ENCODE measurements at places on chromosomes 5 and 9. TPM values are rescaled to one million over a fixed set of nuclear protein-coding genes. Genes with fewer than 3 reads are reported as not detected.

GRCh38 chr5:123778641-123779040 lies 266.7 kb downstream of the CSNK1G3 start:
- DNase-seq, result no peak

DNA sequence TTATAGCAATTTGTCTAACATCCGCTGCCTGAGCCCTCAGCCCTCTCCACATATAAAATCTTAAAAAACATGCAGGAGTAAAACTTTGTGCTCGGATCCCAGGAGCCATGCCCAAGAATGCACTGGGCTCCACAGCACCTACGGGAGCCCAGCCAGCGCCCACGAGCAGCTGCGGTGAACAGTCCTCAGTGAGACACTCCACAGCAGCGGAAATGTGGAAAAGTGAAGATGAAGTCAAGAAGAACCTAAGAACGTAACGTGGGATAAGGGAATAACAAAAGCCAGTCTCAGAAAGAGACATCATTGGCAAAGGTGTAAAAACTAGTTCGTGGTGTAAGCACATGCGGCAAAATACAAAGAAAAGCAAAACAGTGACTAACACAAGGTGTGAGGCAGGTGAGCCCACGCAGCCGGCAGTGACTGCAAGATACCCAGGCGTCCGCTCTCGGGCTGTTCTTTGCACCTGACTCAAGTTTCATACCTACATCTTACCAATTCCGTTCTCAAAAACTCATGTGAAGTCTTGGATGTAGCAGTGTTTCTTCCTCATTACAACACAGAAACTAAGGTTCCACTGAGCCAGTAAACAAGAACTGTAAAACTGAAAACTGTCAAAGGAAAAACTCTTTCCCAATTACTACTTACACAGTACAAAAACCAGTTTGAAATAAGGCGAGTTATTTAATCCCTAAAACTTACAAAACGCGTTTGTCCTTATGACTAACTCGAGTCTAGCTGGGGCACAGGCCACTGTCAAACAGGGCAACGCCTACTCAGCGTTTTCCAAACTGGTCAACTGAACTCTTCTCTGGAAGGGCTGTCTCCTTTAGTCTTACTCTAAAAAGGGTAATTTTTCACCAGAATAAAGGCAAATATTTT lies 1.7 kb downstream of the CAMSAP1 start:
- no peak for DNase-seq

IFNK gene
- not detected for total RNA-seq

GRCh38 chr5:88602584-88602983 lies 280.4 kb downstream of the MEF2C start:
- peak; percentile 2 for DNase-seq

PPIC gene
- 4.2 TPM for total RNA-seq

IZUMO3 gene
- total RNA-seq, result not detected

DNA sequence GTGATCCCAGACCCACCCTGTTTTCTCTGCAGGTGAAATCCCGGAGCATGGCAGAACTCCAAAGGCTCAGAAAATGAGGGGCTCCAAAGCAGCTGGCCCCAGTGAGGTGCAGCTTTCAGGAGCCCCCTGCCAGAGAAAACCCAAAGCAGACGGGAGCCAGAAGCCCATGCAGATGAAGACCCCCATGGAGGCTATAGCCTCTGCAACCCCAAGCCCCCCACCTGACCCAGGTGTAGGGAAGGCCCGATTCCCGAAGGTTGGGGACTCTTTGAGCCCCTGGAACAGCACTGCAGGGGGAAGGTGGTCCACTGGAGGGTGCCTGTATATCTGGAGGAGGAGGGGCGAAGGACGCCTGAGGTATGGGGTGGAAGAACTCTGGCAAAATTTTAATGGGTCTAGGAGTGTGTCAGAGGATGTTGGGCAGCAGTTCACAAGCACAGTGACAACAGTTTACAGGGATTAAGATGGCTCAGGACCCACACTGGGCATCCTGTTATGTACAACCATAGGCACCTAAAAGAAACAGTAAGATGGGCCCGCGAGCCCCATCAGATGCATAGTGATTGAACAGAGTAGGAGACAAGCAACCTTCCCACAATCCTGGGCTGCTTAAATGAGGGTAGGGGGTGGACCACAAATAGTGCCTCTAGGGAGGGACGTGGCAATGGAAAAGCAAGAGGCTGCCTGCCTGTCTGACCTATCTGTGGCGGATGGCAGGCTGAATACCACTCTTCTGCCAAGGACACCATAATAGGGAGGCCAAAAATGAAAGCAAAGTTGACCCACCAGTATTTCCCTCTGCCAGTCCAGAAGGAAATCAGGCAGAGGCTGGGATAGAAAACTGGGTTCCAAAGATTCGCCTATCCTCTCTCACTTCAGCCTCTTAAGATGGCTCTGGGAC lies 16.4 kb upstream of the ANXA6 start:
- DNase-seq, result no peak

- no peak for DNase-seq
Measured at GRCh38 chr9:28051559-28052503, 478.6 kb upstream of the C9orf72 start.

DNA sequence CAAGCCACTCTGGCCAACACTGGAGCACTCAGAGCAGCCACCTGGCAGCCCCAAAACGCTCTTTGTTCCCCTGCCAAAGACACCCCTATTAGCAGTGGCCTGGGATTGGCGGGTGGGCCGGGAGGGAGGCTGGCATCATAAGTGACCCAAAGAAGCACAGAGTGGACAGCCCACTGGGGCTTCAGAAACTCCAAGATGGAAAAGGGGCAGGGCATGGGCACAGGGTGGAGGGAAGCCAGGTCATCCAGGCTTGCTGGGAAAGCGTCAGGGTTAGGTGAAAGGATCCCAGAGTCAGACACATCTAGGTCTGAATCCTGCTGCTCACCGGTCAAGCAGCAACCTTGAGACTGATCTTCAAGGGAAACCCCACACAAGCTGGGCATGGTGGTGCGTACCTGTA lies 14.8 kb downstream of the EEIG1 start:
- DNase-seq, result no peak

DNA sequence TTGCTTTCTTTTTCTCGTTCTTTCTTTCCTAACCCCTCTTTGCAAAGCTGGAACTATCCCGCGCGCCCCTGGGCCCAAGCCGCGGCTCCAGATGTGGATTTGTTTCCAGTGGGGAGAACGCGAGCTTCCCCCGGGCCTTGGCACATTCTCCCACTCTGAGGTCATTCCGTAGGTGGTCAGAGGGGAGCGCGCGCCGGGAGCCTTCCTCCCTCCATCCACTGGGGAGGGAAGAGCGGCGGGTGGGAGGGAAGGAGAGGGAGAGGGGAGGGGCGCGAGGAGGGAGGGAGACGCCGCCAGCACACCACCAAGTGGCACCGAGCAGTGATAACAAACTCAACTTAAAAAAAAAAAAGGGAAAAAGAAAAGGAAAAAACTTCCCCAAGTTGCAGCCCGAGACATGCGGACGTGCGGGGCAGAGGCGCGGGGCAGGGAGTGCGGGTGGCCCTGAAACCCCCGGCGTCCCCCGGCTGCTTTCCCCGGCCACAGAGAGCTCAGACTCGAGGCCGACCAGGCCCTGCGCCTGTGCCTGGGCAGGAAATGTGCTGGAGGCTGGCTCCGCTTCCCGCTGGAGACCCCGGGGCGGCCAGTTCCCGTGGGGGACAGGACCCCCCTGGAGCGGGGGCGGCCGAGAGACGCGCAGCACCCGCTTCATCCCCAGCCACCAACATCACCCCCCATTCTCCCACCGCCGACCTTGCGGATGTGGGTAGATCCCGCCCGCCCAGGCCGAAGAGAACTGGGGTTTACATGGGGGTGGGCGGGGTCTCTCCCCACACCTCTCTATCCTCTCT lies 3.1 kb downstream of the IER5L start:
- DNase-seq, result peak; percentile 66

- no peak for DNase-seq
Measured at GRCh38 chr9:127192744-127193143, 70.3 kb upstream of the ANGPTL2 start.

GRCh38 chr9:75063556-75064305 lies 24.2 kb downstream of the NMRK1 start:
- no peak for DNase-seq

- peak; percentile 14 for DNase-seq
Measured at GRCh38 chr5:16934123-16934522, 2.0 kb downstream of the MYO10 start.

DNA sequence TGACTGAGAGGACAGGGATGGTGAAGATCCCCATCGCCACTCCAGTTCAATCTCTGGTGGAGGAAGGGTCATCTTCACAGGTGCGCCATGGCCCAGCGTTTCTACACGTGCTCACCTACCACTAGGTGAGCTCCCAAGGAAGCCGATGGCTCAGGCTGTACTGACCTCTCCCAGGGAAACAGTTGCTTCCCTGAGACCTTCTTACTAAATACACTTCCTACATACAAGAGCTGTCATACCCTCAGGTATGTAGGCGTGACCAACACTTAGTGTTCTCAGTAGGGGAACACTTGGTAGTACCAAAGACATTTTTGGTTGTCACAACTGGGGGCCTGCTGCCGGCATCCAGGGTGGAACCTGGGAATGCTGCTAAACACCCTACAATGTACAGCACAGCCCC lies 75.2 kb downstream of the TENT4A start:
- no peak for DNase-seq

DNA sequence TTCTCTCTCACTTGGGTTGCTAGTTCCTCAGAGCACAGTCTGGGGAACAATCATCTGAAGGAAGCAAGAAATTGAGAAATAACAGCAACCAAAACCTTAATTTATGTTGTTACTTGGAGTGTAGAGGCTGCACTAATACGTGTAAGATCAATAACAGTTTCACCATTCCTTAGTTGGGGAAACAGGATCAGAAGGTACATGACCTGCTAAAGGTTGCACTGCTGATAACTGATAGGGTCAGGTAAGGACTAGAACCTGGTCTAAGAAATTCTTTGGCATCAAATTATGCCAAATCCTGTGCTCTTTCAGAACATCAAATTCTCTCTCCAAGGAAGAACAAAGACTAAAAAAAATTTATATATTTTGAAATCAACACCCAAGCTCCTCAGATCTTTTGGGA lies 278.6 kb upstream of the C9orf72 start:
- DNase-seq, result no peak

DNA sequence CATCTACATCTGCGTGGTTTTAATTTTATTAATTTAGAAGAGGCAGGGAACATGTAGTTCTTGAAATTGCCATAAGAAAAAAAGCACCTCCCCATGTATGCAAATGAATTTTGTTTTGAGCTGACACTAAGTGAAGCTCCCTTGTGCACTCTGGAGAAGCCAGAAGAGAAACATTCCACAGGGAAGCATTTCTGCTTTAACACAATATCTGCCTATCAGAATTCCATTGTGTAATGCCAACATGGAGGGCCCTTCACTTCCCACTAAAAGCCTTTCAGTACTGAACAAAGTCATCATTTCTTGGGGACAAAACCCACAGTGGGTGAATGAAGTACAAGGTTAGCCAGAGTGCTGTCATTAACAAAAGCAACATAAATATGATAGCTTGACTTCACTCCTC lies 59.7 kb downstream of the PRELID2 start:
- DNase-seq, result no peak

ANAPC2 gene
- 19.1 TPM for total RNA-seq

DNA sequence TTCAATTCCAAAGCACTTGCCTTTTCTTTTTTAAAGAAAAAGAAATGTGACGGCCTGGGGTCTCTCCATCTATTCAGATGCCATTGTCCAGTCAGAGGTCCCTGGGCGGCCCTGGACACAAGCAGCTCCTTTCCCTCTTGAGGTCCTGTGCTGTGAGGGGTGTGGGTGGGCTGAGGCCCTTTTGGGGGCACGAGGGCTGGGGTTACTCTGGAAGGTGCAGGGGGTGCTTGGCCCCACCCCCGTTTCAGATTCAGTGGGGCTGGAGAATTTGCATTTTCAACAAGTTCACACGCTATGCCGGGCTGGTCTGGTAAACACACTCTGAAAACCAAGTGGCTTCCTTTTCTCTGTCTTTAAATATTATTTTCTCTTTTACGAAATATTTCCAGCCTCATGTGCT lies 91.4 kb upstream of the PHYKPL start:
- no peak for DNase-seq

GRIA1 gene
- total RNA-seq, result 0.14 TPM

ANKRD34B gene
- total RNA-seq, result 0.05 TPM

DNA sequence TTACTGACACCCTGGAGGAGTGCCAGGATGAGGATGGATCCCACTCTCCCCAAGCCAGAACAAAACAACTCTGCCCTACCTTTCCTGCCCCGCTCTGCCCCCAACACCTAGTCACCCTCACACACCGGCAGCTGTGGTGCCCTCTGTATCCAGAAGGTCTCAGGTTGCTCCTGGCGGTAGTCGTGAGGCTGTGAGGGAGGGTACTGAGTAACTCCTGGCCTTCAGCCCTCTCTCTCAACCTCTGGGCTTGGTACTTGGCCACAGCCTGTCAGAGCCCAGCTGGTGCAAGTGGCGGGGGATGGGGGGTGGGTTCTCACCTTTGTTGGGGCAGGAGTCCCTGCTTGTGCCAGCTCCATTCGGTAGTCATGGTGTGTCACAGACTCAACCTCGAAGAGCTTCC lies 1.9 kb downstream of the SPAG8 start:
- DNase-seq, result no peak

DNA sequence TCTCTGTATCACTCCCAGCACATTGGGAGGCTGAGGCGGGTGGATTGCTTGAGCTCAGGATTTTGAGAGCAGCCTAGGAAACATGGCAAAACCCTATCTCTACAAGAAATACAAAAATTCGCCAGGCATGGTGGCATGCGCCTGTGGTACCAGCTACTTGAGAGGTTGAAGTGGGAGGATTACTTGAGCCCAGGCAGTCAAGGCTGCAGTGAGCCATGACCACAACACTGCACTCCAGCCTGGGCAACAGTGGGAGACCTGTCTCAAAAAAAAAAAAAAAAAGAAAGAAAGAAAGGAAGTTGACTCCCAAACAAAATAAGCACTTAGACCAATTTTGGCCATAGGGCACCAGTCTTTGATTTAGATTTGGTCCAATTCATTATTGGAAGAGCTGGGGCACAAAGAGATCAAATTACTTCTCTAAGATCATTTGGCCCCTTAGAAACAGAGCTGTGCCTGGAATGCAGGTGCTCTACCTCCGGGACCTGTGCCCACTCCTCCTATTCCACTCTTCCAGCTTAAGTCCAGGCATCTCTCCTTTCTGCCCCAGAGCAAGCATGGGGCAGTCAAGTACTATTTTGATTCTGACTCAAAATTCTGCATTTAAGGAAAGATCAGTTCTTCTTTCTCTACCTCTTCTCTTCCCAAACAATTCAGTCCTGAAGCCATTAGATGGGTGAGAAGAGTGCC lies 59.0 kb downstream of the ALDH7A1 start:
- no peak for DNase-seq

DMRT3 gene
- 0.05 TPM for total RNA-seq

GRCh38 chr5:153496835-153497234 lies 6.4 kb downstream of the GRIA1 start:
- DNase-seq, result no peak

Measured in thymus (tissue), 14 donors.